ENCODE measurements at places on chromosomes 2 and 18.

- no peak for DNase-seq
These were observed 216.0 kb upstream of the HAAO start for GRCh38 chr2:43008388-43008787.

- no peak for DNase-seq
These were observed 467.1 kb downstream of the MBD2 start for GRCh38 chr18:53757328-53757727.

GRCh38 chr2:75256485-75256884, 57.2 kb upstream of the TACR1 start:
- DNase-seq: no peak

DNA sequence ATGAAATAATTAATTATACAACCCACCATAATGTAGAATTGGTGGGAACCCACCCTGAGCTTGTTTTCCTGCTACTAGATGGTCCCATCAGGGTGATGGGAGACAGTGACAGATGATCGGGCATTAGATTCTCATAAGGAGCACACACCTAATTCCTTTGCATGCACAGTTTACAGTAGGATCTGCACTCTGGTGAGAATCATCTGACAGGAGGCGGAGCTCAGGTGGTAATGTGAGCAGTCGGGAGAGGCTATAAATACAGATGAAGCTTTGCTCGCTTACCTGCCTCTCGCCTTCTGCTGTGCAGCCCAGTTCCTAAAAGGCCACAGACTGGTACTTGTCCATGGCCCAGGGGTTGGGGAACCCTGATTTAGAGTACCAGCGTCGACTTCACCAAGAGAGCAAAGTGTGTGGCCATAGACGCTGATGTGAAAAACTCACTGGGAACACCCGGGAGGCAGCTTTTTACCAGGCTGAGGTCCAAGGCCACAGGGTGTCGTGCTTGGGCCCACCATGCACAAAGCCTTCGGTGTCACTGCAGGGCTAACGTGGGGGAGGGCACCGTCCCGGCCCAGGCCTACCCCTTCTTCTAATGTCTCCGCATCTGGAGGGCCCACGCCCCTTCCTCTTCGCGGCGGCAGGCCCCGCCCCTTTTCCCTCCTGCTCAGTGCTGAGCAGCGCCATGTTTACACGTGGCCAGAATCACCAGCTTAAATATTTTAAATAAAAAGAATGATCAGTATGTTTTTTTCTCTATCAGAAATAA, 296.8 kb upstream of the HDAC4 start:
- DNase-seq: no peak
